ENCODE measurements at places on chromosomes 2 and 18.

- DNase-seq = no peak
Measured at GRCh38 chr2:120763508-120763907, 27.8 kb downstream of the GLI2 start.

DNA sequence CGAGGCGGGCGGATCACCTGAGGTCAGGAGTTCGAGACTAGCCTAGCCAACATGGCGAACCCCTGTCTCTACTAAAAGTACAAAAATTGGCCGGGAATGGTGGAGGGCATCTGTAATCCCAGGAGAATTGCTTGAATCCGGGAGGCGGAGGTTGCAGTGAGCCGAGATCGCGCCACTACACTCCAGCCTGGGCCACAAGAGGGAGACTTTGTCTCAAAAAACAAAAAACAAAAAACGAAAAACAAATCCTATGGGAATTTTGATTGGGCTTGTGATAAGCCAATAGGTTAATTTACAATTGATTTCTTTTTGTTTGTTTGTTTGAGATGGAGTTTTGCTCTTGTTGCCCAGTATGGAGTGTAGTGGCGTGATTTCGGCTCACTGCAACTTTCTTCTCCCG is 24.2 kb upstream of the TOGARAM2 start:
- no peak for DNase-seq

DNA sequence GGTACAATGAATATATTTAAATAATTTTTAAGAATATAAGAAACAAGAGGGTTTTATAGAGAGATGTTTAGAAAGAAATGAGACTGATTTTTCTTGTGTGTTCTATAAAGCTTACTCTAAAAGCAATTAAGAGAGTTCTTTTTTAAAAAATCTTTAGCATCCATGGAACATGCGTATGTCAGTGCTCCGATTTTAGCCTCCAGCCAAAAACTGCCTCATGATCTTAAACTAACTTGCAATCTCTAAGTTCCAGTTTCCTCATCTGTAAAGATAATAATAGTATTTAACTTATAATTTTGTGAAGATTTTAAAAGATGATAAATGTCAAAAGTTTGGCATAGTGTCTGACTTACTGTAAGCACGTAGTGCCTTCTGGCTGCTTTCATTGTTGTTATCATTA is 448.7 kb downstream of the EPHA4 start:
- no peak for DNase-seq

DNA sequence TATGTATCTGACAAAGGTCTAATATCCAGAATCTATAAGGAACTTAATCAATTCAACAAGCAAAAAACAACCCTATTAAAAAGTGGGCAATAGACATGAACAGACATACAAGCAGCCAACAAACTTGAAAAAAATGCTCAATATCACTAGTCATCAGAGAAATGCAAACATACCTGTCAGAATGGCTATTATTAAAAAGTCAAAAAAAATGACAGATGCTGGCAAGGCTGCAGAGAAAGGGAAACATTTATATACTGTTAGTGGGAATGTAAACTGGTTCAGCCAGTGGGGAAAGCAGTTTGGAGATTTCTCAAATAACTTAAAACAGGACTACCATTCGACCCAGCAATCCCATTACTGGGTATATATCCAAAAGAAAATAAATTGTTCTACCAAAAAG is 21.6 kb downstream of the SESTD1 start:
- no peak for DNase-seq

GRCh38 chr18:79944126-79944731 is 7.2 kb downstream of the SLC66A2 start:
- no peak for DNase-seq

GRCh38 chr18:50790241-50790640 is 29.6 kb downstream of the MRO start:
- DNase-seq = no peak

DNA sequence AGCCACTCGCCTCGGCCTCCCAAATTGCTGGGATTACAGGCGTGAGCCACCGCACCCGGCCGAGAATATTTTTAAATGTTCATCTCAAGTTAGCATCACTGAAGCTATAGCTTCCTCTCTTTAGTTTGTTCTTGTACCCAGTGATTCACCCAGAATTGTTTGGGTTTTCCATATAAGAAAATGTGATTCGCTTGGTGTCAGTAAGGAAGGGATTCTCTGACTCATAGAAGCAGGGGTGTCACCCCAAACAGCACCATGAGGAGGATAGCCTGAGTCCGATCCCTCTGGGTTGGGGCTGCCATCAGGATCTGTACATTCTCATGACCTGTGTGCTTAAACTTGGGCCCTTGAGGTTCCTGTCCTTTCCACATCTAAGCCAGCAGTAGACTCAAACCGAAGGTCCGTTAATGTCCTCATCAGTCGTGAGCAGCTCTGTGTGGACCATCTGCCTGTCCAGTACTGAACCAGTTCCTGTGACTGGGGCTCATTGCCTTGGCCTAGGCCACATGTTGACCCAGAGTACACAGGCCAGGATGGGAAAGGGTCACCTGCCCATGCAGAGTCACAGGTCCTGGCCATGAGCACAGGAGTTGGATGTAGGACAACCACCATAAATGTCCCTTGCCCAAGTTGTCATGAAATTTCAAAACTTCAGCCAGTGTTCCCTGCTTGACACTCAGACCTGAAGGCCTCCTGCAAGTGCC is 311.9 kb downstream of the GBX2 start:
- no peak for DNase-seq

- no peak for DNase-seq
Measured at GRCh38 chr2:71801556-71801955, 346.1 kb downstream of the CYP26B1 start.

DNA sequence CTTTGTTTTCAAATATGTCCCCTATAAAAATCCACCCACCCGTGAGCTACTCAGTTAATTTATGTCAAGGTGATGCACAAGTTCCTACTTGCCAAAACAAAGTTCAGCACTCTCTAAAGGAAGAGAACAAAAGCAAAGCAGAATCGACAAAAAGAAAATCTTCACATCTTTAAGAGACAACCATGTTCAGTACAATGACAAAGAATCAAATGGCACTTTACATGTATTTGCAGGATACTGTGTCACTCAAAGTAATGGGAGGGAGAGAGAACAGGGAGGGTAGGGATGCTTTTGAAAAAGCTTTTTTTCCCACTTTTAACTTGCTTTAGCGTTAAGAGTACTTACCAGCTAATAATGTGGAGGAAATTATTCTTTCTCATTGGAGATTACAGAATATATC is 39.0 kb upstream of the FAM237A start:
- no peak for DNase-seq

DNA sequence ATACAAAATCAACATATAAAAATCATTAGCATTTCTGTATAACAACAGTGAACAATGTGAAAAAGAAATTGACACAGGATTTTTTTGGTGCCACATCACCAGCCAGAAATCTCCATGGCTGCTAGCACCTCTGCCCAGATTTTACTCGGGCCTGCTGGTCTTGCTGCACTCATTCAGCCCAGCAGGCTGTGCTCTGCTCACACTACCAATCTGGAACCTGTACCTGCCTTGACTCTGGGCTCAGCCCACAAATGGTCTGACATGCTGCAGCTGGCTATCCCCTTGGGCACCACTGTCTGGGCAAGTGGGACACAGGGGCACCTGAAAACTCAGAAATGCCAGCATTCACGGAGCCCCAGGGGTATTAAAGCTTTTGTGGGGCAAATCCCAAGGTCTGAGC is 392.5 kb upstream of the NRXN1 start:
- peak; percentile 34 for DNase-seq

DNA sequence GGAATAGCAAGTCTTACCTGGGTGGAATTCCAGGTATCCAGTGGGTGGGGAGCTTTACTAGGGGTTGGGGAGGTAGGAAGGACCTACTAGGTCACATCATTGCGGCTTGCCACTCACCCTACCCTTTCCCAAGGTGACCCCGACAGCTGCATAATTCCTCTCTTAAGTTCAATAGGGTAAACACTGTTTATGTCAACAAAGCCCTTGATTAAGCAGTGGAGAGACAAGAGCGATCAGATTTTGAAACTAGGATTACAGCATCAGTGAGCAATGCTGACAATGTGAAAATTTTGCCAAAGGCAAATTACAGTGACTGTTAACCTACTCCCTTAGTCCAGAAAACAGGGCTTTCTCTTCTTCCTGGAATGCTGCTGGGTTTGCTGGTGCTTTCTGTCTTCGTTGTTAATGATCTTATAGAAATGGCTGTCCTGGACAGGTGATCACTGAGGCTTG is 14.5 kb downstream of the SLC19A3 start:
- DNase-seq = no peak

DNA sequence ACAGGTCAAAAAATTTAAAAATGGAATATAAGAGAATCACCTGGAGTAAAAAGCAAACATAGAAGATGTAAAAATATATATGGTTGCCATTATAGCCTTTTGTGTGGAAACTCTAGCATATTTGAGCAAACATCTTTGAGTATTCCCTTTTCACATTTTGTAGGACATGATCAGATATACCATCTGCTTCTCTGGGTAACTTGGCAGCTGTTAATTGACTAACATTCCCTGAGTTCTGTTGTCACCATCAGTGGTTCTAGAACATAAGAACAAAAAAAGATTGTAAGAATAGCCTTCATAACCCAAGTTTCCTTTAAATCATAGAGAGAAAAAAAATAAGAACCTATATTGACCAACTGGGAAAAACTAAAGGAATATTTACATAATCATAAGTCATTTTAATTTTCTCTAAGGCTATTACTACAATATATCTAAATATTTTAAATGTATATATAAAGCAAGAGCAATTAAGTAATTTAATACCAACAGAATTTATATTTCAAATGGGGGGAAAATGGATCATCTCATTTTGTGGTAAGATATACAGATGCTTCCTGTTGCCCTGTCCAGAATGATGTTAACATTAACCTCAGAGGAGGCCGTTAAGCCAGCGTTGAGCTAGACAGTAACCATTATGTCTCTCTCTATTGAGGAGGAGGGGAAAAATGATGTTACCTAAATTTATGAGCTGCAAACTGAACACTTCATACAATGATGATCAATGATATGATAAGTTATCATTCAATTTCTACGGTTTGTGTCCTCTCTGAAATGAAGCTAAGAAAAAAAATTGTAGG is 9.8 kb upstream of the INO80D start:
- DNase-seq = no peak

GRCh38 chr2:112803691-112804521 is 19.6 kb upstream of the IL1A start:
- no peak for DNase-seq

- no peak for DNase-seq
Measured at GRCh38 chr2:205792908-205793307, 110.6 kb downstream of the NRP2 start.

DNA sequence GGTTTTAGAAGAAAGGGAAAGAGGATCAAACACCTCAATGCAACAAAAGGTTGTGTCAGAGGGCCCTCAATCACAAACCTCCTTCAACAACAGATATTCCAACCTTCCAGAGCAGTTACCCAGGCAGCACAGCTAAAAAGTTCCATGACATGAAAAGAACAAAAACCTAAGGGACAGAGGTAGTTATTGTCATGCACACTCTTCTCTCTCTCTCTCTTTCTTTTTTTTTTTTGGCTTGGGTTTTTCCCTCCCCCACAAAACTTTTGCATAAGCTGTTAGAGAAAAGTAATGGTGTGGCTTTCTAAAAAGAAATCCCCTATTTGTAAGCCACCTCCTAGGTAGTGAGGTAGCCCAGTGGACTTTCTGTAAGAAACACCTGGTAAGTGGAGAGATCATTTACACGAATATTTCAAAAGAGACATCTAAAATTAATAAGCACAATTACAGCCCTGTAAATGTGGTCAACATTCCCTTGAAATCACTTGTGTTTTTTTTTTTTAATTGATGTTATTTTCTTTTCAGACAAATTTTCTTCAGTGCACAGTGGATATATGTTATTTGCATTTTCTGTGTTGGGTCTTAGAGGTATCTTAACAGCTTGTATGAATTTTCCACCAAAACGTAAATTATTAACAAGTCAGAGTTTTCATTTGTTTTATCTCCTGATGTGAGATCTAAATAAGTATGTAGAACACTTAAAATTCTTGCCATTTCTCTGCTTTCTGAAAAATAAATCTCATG is 48.4 kb downstream of the ZEB2 start:
- peak; percentile 51 for DNase-seq

GRCh38 chr2:43593254-43593653 is 2.6 kb downstream of the THADA start:
- DNase-seq = no peak

DNA sequence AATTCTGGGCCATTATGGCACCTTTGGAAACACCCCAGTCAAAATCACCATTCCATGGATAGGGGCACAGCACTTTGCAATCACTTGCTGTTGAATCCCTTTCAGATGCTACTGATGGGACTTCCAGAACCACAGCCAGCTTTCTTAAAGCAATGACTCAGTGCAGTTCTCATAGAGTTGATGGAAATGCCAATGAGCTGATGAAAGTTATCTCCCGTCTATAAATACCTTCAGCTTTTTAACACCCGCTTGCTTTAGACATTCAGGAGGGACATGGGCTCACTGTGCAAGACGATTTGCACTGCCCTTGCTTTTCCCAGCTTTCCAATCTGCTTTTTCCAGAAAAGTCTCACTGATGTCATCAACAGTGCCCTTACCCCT is 66.7 kb upstream of the RPL31 start:
- no peak for DNase-seq

DNA sequence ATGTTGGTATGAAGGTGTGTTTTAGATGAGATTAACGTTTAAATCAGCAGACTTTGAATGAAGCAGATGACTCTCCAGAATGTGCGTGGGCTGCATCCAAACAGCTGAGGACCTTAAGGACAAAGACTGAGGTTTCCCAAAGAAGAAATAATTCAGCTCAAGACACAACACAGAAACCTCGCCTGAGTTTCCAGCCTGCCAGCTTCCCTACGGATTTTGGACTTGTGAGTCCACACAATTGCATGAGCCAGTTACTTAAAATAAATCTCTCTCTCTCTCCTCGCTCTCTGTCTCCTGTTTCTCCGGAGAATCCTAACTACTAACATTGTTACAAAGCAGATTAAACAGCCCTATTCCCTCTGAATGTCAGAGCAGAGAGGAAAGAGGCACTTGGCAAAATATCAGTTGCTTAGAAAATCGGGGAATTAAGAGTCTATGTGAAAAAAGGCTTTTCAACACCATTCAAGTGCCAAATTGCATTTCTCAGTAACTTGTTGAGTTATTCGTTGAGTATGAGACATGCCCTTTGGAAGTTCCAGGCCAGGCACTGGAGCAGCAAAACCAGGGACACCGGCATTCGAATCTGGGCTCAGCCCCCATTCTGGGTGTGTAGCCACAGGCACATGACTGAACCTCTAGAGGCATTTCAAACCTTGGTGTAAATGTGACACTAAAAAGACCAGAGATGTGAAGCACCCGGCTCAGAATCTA is 174.6 kb upstream of the PID1 start:
- no peak for DNase-seq

- DNase-seq = no peak
Measured at GRCh38 chr2:128391679-128392078, 73.0 kb upstream of the HS6ST1 start.

DNA sequence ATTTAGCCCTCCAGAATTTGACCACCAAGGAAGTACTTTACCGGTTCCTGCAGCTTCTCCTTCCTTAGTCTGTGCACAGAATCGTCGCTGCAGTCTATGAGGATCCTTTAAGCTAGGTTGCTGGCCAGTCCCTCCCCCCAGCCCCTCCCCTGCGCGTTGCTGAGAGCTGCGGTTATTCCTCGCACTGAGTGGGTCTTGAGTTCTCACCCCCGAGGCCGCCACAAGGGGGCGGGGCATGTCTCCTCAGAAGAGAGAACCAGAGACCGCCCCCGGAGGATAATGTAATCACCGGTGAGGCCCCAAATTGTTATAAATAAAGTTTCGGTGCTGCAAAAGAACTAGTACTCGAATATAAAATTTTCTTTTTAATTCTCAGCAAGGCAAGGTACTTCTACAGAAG is 1184.9 kb upstream of the CDH2 start:
- no peak for DNase-seq

GRCh38 chr2:42937171-42937875 is 144.9 kb upstream of the HAAO start:
- DNase-seq = no peak

GRCh38 chr2:133110201-133110600 is 440.2 kb upstream of the LYPD1 start:
- no peak for DNase-seq
